ENCODE measurements at places on chromosomes 2 and 18.

GRCh38 chr18:76687304-76687962 lies 134.9 kb upstream of the ZNF236 start:
- peak; percentile 94 for DNase-seq

DNA sequence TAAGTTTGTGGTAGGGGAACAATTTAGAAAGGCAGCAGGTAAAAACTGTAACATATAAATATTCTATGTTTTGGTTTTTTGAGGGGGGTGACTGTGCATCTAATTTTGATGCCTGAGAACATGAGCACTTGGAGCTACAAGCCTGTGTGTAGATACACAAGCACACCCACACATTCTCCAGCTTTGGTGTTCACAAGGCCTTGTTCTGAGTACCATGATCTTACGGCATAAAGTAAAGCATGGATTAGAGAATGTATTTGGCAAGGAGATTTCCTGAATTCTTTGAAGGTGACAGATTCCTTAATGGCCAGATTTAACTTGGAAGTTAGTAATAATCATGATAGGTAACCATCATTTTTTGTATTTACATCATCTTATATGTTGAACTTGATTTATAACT lies 42.7 kb downstream of the MAP3K20 start:
- DNase-seq = no peak

DNA sequence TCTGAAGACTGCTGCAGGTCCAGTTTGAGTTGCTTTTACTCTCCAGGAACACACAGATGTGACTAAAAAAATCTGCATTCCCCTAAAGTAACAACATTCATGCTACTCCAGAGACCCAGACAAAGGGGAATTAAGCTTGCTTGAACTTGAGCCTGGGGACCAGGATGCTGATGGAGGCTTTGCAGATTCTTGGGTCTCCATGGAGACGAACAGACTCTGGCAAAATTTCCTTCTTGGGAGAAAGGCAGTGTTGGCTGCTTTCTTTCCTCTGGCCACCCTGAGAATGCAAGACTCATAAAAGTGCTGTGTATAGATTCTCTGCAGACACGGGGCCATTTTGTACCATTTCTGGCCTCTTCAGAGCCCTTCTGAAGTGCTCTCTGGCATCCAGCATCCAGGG lies 112.0 kb downstream of the ACTR3 start:
- DNase-seq = no peak

- no peak for DNase-seq
Observed at GRCh38 chr18:48161911-48162698, 231.6 kb upstream of the SMAD2 start.

- no peak for DNase-seq
Observed at GRCh38 chr18:71027531-71027930, 738.7 kb downstream of the SOCS6 start.

DNA sequence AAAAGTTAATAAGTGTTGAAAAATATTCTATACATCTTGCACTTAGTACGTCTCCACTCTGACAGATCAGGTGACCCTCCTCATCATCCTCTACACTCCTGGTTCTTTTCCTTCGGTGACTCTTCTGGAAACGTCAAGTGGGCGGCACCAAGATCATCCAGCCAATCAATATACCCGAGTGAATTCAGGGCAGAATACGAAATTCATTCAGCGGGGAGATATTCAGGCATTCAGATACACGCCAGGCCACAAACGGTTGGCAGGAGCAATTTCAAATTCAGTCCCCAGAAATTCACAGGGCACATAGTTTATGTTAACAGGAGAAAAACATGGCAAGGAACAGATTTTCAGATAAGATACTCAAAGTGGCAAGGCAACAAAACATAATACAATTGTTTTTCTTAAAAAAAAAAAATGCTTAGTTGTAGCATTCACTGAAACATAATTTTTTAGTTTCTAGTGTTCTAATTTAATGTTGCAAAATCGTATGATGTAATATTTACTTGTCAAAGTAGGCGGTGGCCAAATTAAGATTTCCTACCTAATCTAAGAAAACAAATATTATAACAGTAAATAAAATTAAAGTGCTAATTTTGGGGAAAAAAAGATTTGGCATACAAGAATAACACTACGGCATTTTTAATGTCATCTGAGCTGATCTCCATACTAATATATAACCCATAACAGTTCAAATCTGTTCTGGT lies 4.2 kb downstream of the CLK1 start:
- DNase-seq = no peak

GRCh38 chr18:55093295-55093694 lies 134.0 kb upstream of the CCDC68 start:
- DNase-seq = no peak

- no peak for DNase-seq
Observed at GRCh38 chr2:227724394-227725039, at the start of gene SCYGR6. SCYGR6 (minus strand) TSS chr2:227724757; CDS start chr2:227724757, 0 bp downstream.

DNA sequence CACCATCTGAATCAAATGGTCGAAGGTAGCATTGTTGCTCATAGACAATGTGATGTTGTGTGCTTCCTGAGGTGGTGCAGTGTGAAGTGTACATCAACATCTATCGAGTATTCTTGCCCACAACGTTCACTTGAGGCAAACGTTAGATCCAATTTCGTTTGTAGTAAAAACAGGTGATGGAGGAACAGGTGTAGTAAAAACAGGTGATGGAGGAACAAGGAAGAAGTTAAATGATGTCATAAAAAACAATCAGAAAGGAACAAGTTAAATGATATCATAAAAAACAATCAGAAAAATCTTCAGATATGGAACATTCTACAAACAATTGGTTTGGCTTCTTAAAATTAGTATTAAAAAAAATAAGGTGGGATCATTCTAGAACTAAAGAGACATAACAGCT lies 11.3 kb downstream of the WDR7 start:
- DNase-seq = no peak

GRCh38 chr2:41936771-41937463 lies 110.9 kb upstream of the PKDCC start:
- no peak for DNase-seq
